ENCODE measurements at places on chromosomes 1 and 21.
A peak's percentile ranks its signal among the peaks of the same experiment; 100 is the strongest.

DNA sequence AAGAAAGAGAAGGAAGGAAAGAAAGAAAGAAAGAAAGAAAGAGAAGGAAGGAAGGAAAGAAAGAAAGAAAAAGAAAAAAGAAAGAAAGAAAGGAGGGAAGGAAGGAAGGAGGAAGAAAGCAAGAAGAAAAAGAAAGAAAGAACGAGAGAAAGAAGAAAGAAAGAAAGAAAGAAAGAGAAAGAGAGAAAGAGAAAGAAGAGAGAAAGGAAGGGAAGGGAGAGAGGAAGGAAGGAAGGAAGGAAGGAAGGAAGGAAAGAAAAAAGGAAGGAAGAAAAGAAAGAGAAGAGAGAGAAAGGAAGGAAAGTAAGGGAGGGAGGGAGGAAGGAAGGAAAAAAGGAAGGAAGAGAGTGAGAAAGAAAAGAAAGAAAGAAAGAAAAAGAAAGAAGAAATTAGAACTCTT lies 95.4 kb upstream of the ZNF281 start:
- DNase-seq = no peak

- no peak for DNase-seq
Observed at GRCh38 chr21:25885405-25885804, 150.6 kb downstream of the GABPA start.

GRCh38 chr1:16391411-16391810 lies 24.4 kb downstream of the SZRD1 start:
- DNase-seq = no peak

- DNase-seq = no peak
Observed at GRCh38 chr1:184563308-184563707, 176.5 kb downstream of the C1orf21 start.

GRCh38 chr1:109664671-109665070 lies 3.2 kb upstream of the GSTM2 start:
- no peak for DNase-seq

- DNase-seq = peak; percentile 8
Observed at GRCh38 chr1:227793948-227794816, 21.3 kb upstream of the PRSS38 start.

GRCh38 chr1:147853391-147853790 lies 49.2 kb upstream of the GJA8 start:
- DNase-seq = no peak

- DNase-seq = no peak
Observed at GRCh38 chr1:185980891-185981290, 246.7 kb downstream of the HMCN1 start.

GRCh38 chr21:46150491-46151121 lies 4.8 kb downstream of the FTCD start:
- no peak for DNase-seq

DNA sequence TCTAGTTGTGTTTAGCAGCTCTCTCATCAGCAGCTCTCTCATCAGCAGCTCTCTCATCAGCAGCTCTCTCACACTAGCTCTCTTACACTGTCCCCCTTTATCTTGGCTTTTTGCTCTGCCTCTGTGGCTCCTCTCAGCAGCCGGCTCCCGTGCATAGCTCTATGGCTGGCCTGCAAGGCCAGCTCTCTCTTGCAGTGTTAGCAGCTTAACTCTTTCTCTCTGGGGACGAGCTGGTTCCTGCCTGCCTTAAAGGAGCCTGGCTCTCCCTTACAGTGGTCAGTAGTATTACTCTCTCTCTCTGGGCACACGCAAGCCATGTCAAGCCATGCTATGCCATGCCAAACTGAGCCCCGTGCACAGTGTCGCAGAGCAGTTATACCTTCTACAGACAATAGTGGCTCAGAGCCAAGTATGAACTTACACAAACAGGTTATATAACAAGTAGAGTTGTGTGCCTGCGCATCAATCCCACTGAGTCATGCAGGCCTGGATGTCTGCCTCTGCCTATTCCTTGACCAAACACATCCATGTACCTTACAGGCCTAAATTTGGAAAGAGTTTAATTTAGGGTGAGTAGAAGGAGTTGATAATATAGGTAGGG lies 295.9 kb downstream of the TPR start:
- DNase-seq = no peak

GRCh38 chr1:26811057-26811456 lies 15.4 kb upstream of the ZDHHC18 start:
- no peak for DNase-seq

GRCh38 chr21:20253261-20253660 lies 744.9 kb upstream of the NCAM2 start:
- DNase-seq = no peak
